ENCODE measurements at places on chromosomes 1 and 21.

GRCh38 chr1:54800041-54800898, 853 bp downstream of the TTC22 start:
- no peak for DNase-seq

GRCh38 chr1:97377432-97378034, 543.3 kb downstream of the DPYD start:
- DNase-seq: no peak

GRCh38 chr21:44013380-44014088, 1.4 kb downstream of the TRAPPC10 start:
- peak; percentile 29 for DNase-seq

DNA sequence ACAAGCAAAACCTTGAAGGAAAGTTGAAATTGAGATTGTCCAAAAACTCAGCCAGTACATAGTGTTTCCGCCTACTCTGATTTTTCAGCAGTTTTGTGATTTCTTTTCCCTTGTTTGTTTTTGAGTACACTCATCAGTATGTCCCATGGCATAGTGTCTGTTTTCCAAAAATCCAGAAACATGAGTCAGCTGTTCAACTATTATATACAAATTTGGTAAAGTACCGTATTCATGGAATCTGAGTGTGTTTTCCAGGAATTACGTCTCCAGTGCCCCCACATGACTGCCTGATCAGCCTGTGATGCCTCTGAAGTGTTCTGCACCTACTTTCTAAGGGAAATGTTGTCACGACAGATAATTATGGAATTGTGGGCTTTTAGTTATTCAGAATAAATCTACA, 186.8 kb downstream of the LTN1 start:
- no peak for DNase-seq
